Islet precursor cell (in vitro differentiated cells): ENCODE measurements at places on chromosomes 5 and 9.

DNA sequence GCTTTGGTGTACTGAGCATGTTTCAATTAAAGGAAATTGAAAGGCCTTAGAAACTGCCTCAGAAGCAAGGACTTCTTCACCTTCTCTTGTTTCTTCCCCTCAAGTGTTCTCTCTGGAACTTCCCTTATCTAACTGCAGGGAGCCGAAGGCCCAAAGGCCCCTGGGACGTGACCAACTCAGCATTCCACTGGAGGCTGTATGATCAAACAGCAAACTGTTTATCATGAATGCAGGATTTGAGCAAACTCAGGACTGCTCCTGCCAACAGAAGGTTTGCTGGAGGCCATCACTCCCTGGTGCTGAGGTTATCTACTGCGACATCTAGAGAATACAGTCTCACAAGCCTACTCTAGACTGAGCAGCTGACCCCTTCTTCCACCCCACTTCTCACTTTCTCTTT is 4.8 kb upstream of the CDH10 start:
- peak; percentile 68 for DNase-seq

GRCh38 chr5:17277907-17278306 is 60.5 kb downstream of the BASP1 start:
- no peak for DNase-seq

- DNase-seq = no peak
Observed at GRCh38 chr5:178192244-178192643, 5.1 kb upstream of the GMCL2 start.

- no peak for DNase-seq
Observed at GRCh38 chr9:127682351-127683136, 24.2 kb upstream of the CFAP157 start.

DNA sequence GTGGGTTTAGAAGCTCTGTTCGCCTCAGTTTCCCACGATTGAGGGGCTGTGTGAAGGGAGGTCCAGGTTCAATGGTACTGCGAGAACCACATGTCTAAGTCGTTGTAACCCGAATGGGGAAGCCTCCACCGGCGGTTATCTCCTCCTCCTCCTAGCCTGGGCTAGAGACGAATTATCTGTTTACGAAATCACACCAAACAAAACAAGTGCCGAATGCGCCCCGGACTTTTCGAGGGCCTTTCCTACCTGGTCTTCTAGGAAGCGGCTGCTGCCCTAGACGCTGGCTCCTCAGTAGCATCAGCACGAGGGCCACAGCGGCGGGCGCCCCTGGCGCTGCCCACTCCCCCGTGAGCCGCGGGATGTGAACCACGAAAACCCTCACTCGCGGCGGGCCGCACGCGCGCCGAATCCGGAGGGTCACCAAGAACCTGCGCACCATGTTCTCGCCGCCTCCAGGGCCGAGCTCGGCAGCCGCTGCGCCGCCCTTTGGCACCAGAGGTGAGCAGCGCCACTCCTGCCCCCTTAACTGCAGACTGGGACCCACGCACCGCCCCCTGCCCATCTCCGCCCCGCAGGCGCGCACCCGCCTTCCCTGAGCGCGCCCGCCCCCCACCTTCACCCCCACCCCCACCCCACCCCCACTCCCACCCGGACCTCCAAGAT is at the start of gene CDKN2A:
CDKN2A (minus strand) TSS at position 500 of the 663 bp plus-strand sequence.
- DNase-seq = peak; percentile 80

DNA sequence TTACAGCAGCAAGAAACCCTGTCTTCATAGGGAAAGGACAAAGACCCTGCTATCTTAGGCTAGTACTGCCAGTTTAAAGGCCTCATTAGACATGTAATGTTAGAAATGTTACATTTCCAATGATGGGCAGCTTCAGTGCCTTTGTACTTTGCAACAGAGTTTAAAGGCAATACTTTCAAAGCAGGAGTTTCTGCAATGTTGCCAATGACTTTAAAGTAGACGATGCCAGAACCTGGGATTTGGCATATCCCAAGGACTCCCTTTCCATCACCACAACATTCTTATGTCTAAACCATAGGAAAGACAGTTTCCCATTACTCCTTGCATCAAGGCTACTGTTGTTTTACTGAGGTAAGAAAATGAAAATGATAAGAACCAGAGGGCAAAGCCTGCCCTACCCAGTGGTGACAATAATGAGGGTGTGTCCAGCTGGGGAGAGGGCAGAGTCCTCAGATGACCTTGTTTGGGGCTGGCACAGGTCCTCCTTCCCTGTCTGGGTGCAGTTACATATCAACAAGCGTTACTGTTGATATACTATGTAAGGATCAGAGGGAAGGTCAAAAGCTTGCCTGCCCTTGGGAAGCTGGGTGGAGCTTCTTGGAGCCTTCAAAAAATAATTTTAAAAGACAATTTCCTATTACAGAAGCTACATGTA is 27.5 kb upstream of the MLANA start:
- no peak for DNase-seq

- DNase-seq = no peak
Observed at GRCh38 chr9:35569206-35569605, 35.9 kb upstream of the TESK1 start.

DNA sequence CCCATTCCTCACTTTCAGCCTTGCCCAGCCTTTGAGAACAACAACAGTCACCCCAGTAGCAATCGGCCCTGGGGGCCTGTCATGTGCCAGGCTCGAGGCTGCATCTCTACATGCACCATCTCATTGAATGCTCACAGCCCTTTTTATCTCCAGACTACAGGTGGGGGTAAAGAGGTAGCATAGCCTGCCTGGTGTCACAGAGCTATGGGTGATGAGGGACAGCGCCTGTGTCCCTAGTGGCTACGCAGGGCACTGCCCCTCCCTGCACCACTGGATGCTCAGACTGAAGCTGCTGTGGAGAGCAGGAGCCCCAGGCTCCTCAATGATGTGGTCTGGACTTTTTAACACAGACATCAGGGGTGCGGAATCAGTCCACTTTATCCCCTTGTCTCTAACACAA is 2.8 kb downstream of the CAMK2A start:
- peak; percentile 82 for DNase-seq

GRCh38 chr5:115806986-115807653 is 9.3 kb downstream of the CDO1 start:
- no peak for DNase-seq

DNA sequence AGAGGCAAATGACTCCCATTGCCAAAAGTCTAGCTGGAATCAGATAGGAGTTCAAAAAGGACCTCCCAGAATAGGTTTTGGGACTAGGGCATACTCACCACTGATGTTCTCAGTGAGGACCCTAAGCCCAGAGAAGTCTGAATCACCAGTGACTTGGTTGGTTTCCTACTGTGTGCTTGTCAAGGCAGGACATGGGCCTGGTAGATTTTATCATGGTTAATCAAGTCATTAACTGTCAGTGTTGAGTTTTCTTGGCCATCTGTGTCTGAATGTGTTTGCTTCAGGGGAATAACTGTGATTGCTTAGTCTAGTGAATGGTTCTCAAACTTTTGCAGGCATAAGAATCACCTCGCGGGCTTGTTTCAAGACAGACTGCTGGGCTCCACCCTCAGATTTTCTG is 99.0 kb upstream of the GDNF start:
- DNase-seq = no peak

DNA sequence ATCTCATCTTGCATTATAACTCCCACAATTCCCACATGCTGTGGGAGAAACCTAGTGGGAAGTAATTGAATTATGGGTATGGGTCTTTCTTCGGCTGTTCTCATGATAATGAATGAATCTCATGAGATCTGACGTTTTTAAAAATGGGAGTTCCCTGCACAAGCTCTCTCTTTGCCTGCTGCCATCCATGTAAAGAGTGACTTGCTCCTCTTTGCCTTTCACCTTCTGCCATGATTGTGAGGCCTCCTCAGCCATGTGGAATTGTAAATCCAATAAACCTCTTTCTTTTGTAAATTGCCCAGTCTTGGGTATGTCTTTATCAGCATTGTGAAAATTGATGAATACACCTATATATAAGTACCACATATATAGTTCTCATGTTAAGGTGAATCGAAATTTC is 961.7 kb upstream of the COX7C start:
- no peak for DNase-seq

DNA sequence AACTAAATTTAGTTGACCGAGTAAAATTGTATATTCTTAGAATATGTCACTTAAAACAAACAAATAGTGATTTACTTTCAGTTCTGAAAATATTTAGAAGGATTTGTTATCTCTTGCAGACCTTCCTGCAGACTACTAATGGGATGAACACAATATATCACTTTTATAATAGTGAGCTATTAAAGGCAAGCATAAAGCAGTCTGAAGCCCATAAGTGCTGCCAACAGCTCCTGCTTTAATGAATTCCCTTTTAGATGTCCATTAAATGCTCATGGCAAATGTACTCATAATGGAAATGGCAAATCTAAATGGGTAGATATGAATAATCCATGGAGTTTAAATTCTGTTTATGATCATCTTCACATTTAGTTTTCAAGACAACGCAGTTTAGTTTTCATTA is 170.2 kb downstream of the RANBP17 start:
- no peak for DNase-seq

DNA sequence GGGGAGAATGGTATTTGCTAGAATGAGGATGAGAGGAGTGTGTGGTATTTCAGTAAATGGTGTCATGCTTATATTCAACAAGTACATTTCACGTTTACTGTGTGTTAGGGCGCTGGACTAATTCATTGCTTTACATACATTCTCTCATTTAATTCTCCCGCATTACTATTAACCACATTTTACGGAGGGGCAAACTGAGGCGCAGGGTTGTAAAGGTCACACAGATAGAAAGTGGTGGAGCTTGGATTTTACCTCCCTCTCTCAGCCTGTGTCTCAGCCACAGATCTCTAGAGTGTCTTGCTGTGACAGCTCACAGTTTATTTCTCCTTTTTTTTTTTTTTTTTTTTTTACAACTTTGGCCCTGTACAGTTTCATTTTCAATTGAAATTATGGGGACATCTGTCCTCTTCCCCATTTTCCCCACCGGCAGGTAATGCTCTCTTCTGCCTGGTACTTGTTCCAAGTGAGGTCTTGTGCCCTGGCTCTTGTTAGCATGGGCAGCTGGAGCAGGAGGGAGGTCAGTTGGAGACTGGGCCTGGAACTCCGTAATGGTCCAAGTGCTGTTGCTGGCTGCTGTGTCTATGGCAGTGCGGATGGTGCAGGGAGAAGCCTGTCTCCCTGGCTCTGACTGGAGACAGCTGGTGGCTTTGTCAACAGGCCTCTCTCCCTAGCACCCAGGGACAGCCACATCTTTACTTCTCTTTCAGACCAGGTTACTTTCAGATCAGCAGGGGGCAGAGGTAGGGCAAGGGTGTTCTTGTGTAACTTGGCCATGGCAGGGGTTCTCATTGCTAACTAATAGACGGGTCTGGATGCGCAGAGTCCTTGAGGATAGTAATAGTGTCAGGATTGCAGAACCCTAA is 20.5 kb upstream of the NDST1 start:
- DNase-seq = peak; percentile 73

DNA sequence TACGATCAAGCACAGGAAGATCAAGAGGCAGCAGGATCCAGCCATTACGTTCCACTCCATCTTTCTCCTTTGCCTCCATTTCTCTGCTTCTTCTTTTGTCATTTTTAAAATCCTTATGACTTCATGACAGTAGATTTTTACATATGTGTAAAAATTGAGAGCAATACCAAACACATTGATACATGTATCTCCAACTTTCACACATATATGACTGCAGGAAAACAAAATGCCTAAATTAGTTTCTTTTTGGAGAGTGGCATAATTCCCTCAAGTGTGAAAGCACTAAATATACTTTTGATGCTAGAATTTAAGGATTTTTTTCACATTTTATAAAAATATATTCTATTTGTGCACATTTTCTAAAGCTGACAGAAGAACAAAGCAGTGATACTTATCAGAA is 8.6 kb upstream of the ZNF608 start:
- DNase-seq = no peak

DNA sequence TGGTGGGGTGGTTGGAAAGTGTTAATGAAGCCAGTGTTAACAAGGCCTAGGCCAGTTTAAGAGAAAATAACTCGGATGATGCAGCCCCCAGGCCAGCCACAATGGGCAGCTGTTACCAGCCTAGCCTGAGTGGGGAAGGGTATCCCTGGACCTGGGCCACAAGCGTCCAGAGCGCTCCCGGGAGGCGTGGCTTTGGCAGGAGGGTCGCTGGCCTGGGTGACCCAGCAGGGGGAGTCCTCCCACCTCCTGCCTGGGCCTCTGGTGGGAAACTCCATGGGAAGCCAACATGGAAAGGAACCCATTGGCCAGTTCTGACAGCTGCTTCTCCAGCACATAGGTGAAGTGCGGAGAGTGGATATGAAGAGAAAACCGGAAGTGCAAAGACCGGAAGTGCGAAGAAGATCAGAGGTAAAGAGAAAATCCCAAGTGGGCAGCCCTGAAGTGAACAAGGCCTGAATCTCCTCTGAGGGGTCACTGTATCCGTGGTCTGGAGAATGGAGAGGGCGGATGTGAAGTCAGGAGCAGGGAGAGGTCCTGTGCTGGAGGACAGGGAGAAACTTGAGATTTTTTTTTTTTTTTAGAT is 79.0 kb downstream of the ADCY2 start:
- no peak for DNase-seq

- no peak for DNase-seq
Observed at GRCh38 chr9:113578279-113578865, 114.8 kb downstream of the RGS3 start.

DNA sequence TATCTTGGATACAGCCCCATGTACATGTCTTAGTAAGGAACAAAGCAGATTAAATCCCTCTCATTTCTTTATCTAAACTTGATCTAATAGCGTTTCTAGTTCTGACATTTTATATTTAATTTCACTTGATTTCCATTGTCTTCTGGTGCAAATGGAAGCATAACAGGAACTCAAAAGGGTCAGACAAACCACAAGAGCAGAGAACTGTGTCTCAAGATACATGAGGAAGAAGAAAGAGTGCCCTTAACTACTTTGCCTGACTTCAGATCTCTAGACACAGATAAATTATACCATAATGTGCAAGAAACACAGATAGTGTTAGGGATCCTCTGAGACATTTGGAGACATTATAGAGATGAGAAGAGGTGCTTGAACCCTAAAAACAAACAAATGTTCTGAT is 20.7 kb upstream of the STX17 start:
- no peak for DNase-seq

- DNase-seq = no peak
Observed at GRCh38 chr9:105711867-105712266, 17.5 kb downstream of the TMEM38B start.

GRCh38 chr5:135502836-135503520 is 32.8 kb downstream of the NEUROG1 start:
- no peak for DNase-seq

- DNase-seq = no peak
Observed at GRCh38 chr9:24459953-24460352, 85.7 kb downstream of the IZUMO3 start.

GRCh38 chr9:95870906-95871305 is 4.6 kb upstream of the ERCC6L2 start:
- DNase-seq = no peak

- no peak for DNase-seq
Observed at GRCh38 chr5:161889971-161890370, 42.1 kb downstream of the GABRA1 start.

DNA sequence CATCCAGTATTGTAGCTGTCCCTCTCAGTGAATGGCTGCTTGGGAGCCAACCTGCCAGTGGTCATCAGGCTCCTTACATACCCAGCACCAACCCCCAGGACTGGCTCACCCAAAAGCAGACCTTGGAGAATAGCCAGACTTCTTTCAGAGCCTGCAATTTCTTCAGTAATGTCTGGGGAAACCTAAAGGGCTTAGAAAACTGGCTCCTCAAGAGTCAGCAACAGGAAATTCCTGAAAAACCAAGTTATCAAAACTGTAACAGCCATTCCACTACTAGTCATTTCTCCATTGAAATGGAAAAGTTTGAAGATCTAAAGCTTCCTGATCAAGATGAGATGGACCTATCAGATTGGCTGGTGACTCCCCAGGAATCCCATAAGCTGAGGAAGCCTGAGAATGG is 12.3 kb upstream of the STING1 start:
- DNase-seq = no peak
